ENCODE measurements at places on chromosomes 16 and 17.

- DNase-seq: no peak
Measured at GRCh38 chr16:64174327-64174726, 947.5 kb downstream of the CDH11 start.

DNA sequence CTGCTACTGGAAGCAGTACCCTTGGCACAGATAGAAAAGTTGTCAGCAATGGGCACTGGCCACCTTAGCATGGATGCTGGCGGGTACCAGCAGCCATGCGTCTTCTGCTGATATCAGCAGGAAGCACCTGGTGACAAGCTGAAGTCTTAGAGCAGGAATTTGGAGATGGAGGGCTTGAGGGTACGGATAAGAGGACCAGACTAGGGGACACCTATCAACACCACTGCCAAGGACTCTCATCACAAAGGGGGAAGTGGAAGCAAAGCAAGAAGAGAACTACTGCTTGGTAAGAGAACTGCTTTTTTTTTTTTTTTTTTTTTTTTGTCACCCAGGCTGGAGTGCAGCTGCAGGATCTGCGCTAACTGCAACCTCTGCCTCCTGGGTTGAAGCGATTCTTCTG, 35.4 kb upstream of the LYRM9 start:
- DNase-seq: no peak

DNA sequence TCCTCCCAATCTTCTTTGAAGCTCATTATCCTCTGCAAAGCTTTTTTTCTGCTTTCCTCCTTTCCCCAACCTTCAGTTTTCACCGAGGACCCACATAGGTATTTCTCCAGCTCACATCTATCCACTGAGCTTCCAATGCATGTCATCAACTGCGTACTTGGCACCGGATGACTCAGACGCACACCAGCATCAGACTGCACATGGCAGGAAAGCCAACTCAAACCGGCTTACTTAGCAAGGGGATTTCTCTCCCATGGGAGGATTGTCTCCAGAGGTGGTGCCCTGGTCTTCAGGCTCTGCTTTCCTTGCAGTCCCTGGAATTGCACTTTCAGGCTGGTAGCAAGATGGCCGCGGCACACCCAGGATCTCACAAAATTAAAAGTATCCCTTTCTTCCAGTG, 1.7 kb upstream of the AKTIP start:
- no peak for DNase-seq

GRCh38 chr17:35438433-35438832, 6.1 kb upstream of the SLFN12 start:
- DNase-seq: no peak

DNA sequence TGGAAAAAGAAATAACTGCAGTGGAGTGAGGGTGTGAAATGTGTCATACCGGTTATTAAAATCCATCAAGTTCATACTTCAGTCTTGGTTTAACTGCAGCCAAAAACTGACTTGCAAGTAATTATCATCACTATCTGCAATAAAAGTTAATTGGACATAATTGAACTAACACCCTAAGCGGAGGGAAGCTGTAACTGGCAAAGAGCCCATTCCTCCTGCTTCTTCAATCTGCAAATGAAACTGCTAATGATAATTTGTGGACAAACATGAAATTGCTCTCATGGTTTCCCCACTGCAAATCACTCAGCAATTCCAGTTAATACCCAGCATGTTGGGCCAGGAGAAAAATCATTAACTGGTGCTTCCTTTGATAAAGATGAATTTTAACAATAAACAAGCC, 46.5 kb downstream of the FAM222B start:
- no peak for DNase-seq

DNA sequence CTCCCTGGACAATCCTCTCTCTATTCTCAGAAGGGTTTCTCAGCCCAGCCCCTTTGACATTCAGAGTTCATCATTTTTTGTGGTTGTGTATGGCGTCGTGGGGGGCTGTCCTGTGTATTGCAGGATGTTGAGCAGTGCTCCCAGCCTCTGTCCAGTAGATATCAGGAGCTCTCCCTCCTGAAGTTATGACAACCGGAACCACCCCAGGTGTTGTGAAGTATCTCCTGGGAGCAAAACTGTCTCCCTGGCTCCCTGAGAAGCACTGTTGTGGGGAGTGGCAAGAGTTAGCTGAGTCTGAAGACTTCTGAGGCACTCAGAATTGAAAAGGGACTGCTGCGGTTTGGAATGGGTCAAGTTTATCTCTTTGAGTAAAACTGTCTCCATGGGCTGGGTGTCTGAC, 55.9 kb upstream of the MGAT5B start:
- no peak for DNase-seq

DNA sequence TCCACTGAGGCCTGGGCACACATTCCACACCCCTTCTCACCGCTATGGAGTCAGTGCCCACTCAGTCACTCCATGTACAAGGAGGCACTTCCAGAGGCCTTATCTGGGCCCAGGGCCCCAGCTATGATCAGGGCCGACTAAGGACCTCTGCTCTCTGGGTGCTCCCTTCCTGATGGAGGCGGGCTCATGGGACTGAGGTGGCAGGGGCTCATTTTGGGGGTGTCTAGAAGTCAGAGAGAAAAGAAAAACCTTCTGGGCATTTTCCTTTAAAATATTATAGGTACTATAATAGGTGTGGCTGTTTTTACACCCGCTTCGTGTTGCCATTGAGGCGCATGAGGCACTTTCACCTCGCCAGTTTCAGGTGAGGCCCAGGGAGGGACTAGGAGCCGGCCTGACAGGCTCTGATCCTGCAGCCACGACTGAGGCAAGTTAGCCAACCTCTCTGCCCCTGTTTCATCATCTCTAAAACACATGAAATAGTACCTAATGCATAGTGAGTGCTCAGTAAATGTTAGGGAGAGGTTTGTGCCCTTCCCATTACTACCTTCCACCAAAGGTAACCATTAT, 14.4 kb downstream of the B9D1 start:
- no peak for DNase-seq

DNA sequence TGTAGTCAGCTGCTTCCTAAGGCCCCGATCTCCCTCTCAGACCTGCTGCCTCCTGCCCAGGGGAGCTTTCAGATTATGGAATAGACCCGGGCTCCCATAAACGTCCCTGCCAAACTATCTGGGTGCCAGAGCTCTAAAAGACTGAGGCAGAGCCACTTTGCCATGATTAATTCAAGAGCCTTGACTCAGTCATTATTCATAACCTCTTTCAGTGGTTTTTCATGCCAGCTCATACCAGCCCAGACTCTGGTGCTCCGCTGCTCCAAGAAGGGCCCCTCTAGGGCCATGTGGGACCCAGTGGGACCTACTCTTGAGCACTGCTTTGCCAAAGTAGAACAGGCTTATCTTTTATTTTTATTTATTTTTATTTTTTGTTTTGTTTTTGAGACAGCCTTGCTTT, 23.9 kb downstream of the DNAI2 start:
- DNase-seq: no peak

GRCh38 chr16:82701442-82701955, 74.7 kb downstream of the CDH13 start:
- DNase-seq: peak; percentile 20

DNA sequence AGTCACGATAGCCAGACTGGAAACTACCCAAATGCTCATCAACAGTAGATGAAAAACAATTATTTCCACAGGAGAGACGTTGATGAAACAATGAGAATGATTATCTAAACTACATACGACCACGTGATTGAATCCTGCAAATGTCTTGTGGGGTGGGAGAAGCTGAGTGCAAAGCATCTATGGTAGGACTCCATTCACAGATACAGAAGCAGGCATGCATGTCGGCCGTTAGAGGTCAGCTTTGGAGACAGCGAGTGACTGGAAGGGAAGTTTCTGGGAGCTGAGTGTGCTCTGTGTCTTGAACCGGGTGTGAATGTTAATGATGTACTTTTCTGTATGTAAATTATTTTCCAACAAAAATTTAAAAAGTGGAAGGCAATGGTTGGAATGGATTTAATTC, 71.5 kb upstream of the DNAJA2 start:
- DNase-seq: no peak

- DNase-seq: peak; percentile 49
Measured at GRCh38 chr17:8057691-8058114, 18.8 kb downstream of the ALOX15B start.

- DNase-seq: no peak
Measured at GRCh38 chr17:17001076-17001777, 29.3 kb upstream of the TNFRSF13B start.

DNA sequence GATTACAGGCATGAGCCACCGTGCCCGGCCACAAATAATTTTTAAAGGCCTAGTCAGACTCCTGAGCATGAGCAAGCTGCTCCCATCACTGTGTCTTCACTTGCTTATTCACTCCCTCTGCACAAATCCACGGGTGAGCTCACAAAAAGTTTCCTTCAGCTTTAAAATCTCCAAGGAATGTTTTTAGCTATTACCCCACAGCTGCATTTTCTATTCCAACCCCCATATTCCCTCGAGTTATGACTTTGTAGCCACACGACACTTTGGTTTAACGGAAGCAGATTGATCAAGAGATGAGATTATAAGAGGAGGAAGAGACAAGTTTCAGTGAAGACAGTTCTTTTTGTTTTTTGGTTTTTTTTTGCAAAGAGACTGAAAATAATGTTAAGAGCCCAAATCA, 49.1 kb upstream of the SLC25A19 start:
- DNase-seq: peak; percentile 25

DNA sequence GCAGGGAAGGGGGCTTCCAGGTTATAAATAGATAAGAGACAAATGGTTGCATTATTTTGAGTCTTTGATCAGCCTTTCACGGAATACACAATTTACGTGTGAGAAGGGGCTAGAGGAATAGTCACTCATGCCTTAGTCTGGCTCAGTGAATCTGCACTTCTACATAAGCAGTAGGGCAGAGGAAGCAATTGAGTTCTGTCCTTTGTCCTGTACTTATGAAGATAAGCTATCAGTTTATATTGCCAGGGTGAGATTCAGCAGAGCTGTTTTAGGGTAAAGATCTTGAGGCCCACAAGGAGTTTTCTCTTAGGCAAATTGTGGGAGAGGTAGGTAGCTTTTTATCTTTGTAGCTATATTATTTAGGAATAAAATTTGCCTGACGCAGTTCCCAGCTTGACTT, 33.3 kb downstream of the TOM1L1 start:
- no peak for DNase-seq

- no peak for DNase-seq
Measured at GRCh38 chr17:68185820-68186219, 62.0 kb upstream of the AMZ2 start.

DNA sequence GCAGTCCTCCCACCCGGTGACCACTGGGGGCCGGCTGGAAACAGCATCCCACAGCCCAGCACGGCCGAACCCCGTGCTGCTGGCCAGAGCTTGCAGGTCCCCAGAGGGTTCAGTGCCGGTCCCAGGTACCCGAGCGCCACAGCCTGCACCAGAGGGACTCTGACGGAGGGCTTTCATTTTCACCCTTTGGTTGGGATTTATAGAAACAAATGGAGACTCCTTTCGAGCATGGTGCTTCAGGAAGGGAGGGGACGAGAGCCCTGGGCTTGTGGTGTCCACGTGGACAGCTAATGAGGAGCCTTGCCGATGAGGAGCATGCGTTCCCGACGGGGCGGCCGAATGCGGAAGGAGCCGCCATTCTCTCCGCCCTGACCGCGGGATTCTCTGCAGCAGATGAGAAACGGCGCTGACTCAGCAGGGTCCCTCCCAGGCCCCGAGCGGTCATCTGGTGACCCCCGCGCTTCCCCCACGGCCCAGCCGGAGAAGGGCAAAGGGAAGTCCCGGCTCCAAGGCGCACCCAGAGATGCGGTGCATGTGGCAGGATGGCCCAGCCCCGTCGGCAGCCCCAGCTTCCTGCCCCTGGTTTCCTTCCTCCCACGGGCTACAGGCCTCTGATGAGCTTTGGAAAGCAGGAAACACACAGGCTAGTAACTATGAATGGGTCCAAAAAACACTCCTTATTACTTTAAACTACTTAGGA, 9.8 kb downstream of the SLC38A10 start:
- no peak for DNase-seq

GRCh38 chr17:64209983-64210382, 53.1 kb downstream of the TEX2 start:
- no peak for DNase-seq

GRCh38 chr17:50479522-50480141, 972 bp downstream of the RSAD1 start:
- peak; percentile 39 for DNase-seq

DNA sequence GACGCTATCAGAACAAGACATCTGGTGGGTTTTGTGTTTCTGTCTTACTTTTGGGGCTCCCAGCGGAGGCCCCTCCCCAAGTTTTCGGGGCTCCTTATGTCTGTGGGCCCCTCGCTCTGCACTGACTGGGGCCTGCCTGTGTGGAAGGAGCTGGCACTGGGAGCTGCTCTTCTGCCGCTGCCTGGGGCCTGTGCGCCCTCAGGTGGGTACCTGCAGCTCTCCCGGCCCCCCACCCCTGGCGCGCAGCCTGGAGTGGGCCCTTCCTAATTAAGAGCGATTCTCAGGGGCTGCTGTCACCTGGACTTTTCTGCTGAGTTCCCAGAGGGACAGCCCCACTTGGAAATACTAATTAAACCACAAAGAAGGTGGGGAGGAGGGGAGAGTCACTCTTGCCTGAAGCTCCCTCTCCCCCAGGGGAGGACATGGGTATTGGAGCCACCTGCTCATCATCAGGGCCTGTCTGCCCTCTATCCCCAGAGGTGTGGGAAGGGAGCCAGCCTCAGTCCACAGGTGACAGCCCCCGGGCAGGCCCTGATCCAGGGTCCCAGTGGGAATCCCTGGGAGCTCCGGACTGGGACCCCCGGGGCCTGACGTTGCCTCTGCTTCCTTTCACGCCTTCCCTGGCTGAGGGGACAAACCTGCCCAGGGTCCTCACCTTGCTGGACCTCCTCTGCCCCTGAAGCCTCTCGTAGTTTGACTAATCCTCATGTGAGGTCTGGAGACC, 36.5 kb downstream of the GSE1 start:
- no peak for DNase-seq

GRCh38 chr16:88948781-88949490, 28.1 kb downstream of the CBFA2T3 start:
- DNase-seq: no peak
